Adipose tissue (tissue), 3 donors: ENCODE measurements at places on chromosomes 3 and 15. TPM values are rescaled to one million over a fixed set of nuclear protein-coding genes. Genes with fewer than 3 reads are reported as not detected.

RTP3 gene
- not detected for polyA plus RNA-seq

KCNH8 gene
- polyA plus RNA-seq = 0.03 TPM

UBP1 gene
- polyA plus RNA-seq = 31.4 TPM

GOLGA8J gene
- polyA plus RNA-seq = 0.21 TPM
